ENCODE measurements at places on chromosomes 5 and 9.

DNA sequence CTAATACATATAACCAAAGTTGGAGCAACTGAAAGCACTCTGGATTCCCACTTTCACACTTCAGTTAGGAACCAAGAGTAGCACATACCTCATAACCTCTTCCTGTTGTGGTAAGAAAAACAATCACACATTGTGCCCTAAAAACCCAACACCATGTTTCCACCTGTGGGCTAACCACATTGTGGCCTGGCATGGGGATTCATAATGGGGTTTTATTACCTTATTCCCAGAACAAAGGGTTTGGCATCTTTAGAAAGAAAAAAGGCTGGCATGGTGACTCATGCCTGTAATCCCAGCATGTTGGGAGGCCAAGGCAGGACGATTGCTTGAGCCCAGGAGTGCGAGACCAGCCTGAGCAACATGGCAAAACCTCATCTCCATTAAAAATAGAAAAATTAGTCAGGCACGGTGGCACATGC, 60.6 kb downstream of the HSD17B3 start:
- DNase-seq, result no peak

DNA sequence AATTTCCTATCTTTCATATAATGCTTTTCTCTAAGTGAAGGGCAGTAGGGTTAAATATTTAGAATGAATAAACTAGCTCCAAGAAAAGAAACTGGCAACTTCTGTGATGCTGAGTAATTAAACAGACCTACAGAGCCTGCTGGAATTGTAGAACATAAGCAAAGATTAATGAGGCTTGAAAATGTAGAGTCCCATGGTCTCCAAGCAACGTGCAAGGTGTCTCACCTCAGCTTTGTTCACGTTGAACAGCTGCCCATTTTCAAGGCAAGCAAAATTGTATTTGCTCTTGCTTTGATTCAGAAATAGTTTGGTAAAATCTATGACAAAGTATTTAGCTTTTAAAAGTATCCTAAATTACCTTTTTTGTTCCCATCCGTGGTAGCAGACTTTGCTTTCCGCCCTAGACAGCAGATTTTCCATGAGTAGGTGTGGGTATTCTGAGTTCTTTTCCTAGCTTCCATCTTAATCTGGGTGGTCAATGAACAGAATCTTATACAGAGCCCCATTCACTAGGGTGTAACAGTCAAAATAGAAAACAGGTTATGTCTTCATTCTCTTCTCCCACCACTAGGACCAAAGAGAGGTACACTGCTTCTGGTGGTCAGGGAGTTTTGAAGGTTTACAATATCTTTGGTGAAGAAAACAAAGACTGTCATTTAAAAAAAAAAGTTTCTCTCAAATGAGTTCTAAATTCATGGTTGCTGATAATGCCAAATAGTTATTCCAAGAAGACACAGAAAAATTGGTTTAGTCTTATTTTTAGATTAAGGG, 52.1 kb upstream of the TYRP1 start:
- no peak for DNase-seq

- DNase-seq, result no peak
These were observed 9.7 kb downstream of the NIPAL4 start for GRCh38 chr5:157469687-157470086.

GRCh38 chr9:97640325-97640724, 6.7 kb downstream of the NCBP1 start:
- DNase-seq, result peak; percentile 2

DNA sequence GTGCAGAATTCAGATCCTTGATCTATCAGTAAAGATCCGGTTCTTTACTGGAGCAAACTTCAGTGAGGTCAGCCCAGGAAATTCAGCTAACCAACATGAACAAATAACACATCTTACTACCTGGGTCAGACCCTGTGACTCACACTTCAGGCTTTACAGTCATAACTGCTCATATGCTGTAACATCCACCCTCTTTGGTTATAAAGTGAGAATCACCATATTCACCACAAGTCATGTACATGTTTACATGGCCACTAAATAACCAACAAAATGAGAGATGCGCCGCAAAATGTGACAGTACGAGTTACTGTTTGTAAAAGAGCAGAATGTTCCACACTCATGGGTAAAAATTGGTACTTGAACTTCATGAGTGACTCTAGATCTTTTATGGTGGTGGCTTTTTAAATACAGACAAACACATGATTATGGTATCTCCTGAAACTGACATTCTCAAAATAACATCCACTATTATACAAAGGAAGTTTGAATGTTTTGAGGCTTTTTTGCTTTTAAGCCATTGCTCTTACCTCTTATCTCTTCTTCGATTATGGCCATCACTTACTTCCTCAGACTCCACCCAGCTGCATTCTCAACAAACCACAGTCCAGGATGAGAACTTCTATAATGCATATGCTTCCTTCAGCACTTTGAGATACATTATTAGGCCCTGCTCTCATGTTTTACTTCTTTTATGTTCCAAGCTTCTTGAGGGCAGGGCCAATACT, 516.6 kb downstream of the RAB3C start:
- no peak for DNase-seq

- no peak for DNase-seq
These were observed 39.9 kb downstream of the BICD2 start for GRCh38 chr9:92724528-92725265.

- no peak for DNase-seq
These were observed 8.0 kb upstream of the TLR4 start for GRCh38 chr9:117696154-117696553.

GRCh38 chr5:1878050-1878849, 4.5 kb downstream of the IRX4 start:
- DNase-seq, result no peak

DNA sequence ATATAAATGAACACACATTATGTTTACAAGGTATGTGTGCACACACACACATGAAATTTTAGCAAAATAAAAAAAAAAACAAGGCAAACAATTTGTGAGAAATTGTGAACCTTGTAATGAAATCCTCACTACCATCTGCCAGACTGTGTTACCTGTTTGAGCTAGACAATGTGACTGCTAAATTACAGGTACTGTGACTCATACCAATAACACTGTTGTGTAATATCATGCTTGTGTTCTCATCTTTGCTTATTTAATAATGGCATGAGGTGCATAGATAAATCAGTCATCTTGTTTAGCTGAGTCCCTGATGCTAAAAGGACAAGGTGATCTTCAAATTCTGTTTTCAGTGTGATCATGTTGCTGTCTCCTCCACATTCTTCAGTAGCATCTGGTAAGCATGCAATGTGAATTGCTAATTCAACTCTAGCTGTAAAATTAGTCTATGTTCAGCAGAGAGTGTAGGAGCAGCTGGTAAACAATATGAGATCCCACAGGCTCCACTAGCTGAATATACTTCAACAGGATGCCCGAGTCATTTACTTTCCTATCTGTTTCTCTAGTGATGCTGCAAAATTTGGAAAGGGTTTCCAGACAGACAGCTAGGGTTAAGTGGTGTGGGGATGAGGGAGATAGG, 966.3 kb upstream of the C9orf72 start:
- DNase-seq, result no peak

DNA sequence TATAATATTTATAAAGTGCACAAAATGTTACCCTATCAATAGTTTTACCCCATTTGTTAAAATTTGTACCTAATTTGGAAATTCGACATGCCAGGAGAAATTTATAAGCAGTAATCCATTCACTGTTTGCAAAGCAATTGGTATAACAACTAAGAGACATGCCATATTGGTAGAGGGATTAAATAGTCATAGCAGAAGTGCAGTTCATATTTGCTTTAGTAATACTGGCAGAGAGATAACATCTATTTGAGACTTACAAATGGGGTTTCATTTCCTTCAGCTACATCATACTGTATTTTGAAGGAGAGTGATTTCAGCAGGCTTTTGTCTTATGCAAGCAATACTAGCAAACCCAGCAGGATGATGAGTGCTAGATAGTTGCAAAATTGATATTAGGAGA, 610.4 kb upstream of the CDH10 start:
- peak; percentile 69 for DNase-seq

GRCh38 chr5:2399096-2399495, 352.4 kb downstream of the IRX2 start:
- DNase-seq, result no peak

DNA sequence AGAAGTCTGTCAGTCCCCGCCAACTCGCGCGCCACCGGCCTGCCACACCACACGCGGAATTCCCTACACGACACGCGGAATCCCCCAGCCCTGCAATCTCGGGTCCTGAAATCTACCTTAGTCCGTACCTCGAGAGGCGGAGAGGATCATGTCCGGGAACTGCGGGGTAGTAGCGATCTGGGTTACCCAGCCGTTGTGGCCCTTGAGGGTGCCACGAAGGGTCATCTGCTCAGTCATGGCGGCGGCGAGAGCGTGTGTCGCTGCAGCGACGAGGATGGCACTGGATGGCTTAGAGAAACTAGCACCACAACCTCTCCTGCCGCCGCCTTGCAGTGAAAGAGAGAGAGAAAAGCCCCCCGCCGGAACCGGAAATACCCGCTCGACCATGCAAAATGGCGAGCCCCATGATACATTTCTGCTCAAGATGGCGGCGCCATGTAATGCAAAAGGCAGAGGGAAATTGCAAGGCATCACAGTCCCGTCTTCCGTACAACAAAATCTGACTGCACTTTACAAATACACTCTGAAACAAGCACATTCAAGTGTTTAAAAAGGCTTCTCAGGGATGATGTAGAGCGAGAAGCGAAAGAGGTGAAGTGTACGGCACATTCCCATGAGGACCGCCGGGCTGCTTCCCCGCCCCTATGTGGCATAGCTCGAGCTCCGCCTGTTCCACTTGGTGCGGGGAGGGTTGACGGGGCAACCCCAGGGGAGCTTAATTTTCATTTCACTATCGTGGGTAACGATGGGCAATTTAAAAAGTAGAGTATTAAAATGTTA, at the start of gene RACK1:
TSS of gene RACK1 (minus strand) at position 343 of the 780 bp plus-strand sequence. CDS start at position 237, 106 bp downstream.
- DNase-seq, result peak; percentile 75

DNA sequence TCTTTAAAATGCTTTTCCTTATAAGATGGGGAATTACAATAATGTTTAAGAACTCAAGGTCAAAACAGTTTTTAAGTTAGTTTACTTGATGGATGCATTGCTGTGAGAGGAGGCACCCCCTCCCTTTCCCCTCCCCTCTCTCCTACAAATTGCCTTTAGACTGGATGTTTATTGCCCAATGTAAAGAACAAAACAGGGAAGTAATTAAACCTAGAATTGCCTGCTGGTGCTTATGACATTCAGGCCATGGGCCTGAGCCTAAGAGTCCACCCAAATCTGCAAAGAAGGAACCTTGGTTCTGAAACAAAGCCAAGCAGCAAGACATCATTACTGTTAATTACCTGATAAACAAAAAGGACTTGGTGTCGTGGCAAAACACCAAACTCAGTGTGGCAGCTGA, 630.3 kb downstream of the ISL1 start:
- DNase-seq, result no peak

- DNase-seq, result no peak
These were observed 776 bp upstream of the RANBP17 start for GRCh38 chr5:170860818-170861666.

- no peak for DNase-seq
These were observed 8.2 kb downstream of the IPPK start for GRCh38 chr9:92661743-92662142.

DNA sequence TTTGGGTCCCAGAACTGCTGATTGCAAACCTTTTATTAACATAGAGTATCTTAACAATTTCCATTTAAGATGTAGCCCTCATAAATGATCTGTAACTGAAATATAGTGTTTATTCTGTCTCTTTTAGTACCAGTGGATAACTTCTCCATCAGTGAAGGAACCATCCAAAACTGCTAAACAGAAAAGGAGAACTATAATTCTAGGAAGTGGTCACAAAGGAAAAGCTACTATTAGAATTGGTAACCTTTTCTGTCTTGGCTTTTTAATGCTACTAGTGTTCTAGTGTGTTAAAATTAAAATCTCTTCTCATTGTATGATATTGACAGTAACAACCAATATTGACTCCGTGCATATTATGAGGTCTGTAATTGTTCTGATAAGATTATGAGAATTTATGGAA, 12.8 kb downstream of the CEP78 start:
- no peak for DNase-seq

GRCh38 chr5:93677359-93677891, 64.0 kb downstream of the POU5F2 start:
- DNase-seq, result no peak

DNA sequence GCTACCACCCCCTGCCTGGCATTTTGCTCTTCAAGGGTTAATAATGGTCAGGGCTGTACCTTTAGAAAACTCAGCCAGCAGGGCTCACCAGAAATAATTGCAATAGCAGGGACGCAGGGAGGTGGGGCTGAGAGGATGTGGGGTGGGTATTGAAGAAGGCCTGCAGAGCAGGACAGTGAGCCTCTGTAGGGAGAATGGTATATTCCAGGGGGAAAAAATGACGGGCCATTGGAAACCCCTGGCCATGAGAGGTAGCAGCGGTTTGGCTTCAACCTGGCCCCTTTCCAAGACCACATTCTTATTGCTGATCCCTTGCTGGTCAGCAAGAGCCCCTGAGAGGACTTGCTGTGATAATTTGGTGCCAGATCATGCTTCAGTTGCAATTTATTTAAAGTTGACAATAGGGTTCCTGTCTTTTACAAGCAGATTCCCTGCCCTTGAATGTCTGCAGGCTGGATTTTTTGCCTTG, 36.7 kb upstream of the CTNNA1 start:
- DNase-seq, result peak; percentile 24

- peak; percentile 50 for DNase-seq
These were observed 162.5 kb upstream of the KIF2A start for GRCh38 chr5:62143268-62144229.

- no peak for DNase-seq
These were observed 5.6 kb upstream of the IL3 start for GRCh38 chr5:132054697-132055440.

- no peak for DNase-seq
These were observed 45.6 kb downstream of the S1PR3 start for GRCh38 chr9:89036891-89037290.

DNA sequence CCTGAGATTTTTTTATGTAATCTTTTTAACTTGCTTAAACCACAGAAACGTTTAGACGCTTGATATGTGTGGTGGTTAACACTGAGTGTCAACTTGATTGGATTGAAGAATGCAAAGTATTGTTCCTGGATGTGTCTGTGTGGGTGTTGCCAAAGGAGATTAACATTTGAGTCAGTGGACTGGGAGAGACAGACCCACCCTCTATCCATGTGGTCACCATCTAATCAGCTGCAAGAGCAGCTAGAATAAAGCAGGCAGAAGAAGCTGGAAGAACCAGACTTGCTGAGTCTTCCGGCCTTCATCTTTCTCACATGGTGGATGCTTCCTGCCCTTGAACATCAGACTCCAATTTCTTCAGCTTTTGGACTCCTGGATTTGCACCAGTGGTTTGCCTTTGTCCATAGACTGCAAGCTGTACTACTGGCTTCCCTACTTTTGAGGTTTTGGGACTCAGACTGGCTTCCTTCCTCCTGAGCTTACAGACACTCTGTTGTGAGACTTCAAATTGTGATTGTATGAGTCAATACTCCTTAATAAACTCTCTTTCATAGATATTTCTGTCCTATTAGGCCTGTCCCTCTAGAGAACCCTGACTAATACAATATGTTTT, 816.0 kb upstream of the CDH9 start:
- no peak for DNase-seq

GRCh38 chr9:120264528-120264927, 315.4 kb downstream of the CDK5RAP2 start:
- no peak for DNase-seq

GRCh38 chr5:154837009-154837901, 13.1 kb downstream of the FAXDC2 start:
- DNase-seq, result no peak

GRCh38 chr9:36091026-36091953, 45.2 kb upstream of the GLIPR2 start:
- DNase-seq, result no peak

- DNase-seq, result no peak
These were observed 599.7 kb downstream of the CAAP1 start for GRCh38 chr9:26292943-26293342.

Data from T47D (cell line).